Cerebellar nuclear complex (tissue), 1 donor: ENCODE measurements at places on chromosomes 5 and 9.

GRCh38 chr9:136363949-136364748 lies 605 bp upstream of the DNLZ start:
- no peak for DNase-seq

GRCh38 chr5:94807985-94808384 lies 189.5 kb downstream of the SLF1 start:
- peak; percentile 61 for DNase-seq

GRCh38 chr9:73155377-73155776 lies 3.7 kb downstream of the ANXA1 start:
- DNase-seq: no peak

DNA sequence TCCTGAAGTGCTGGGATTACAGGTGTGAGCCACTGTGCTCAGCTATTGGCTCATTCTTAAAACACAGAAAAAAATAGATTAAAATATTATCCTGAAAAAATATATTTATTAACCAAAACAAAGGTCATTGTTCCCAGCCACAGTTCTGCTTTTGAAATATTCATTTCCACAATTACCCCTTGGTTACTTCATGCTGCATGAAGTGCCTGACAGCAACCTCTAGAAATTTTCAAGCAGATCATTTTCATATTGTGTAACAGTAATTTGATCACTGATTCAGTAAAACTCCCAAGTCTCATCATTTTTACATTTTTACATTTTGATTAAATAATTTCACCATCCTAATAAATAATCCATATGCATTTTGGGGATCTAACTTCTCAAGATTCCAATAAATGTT lies 18.8 kb upstream of the GNAQ start:
- no peak for DNase-seq

GRCh38 chr9:14289916-14290315 lies 24.0 kb downstream of the NFIB start:
- no peak for DNase-seq

GRCh38 chr9:132853482-132853881 lies 24.6 kb downstream of the AK8 start:
- DNase-seq: no peak

DNA sequence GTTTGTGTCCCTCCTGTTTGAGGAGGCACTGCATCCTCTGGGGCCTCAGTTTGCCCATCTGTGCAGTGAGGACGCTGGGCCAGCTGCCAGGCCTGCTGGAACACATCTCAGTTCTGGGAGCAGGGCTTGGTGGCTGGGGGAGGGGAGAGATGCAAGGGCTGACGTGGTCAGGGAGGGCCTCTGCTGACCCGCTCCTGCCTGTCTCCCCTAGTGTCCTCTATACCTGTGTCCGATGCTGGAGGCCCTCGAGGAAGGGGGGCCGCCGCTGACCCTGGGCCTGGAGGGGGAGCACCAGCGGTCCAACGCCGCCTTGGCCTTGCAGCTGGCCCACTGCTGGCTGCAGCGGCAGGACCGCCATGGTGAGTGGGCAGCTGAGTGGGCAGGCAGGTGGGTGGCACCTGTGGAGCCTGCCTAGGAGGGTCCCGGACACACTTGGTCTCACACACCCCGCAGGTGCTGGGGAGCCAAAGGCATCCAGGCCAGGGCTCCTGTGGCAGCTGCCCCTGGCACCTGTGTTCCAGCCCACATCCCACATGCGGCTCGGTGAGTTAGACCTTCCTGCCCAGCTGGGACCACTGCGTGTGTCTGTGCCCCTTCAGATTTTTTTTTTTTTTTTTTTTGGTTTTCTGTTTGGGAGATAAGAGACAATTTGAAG lies 5.8 kb downstream of the FPGS start:
- DNase-seq: no peak

GRCh38 chr9:79384501-79384900 lies 187.3 kb upstream of the TLE4 start:
- DNase-seq: no peak

- no peak for DNase-seq
Measured at GRCh38 chr5:122715095-122715494, 59.8 kb upstream of the SNX2 start.

DNA sequence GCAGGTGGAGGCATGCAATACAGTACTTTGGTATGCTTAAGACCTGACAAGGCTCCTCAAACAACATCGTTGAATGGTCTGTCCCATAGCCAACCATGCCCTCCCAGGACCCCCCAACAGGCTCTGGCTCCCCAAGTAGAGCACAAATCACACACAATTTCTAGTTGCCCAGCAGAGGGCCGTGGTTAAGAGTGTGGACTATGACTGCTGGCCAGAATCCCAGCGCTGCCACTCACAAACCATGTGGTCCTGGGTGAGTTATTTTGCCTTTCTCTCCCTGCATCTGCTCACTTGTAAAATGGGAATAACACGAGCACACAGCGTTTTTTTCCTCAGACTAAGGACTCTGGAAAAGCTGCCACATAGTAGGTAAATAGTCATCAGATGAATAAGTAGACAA lies 6.5 kb downstream of the CKMT2 start:
- DNase-seq: no peak

- DNase-seq: no peak
Measured at GRCh38 chr9:12640016-12640587, 53.1 kb upstream of the TYRP1 start.

DNA sequence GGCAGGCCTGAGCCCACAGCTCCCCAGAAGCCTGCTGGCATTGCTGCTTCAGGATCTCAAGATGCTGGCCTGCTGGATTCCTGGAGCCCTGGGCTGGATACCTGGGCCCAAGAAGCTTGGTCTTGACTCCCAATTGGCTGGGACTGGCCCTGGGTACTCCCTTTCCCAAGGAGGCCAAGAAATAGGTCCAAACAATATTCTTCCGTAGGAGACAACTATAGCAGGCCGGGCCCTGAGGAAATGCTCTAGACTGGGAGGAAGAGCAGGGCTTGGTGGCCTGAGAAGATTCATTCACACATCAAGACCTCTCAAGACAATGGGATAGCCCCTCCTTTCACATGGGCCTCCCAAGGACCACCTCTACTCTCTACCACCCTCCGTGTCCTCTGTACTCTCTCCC lies 7.9 kb downstream of the CSF2 start:
- no peak for DNase-seq

DNA sequence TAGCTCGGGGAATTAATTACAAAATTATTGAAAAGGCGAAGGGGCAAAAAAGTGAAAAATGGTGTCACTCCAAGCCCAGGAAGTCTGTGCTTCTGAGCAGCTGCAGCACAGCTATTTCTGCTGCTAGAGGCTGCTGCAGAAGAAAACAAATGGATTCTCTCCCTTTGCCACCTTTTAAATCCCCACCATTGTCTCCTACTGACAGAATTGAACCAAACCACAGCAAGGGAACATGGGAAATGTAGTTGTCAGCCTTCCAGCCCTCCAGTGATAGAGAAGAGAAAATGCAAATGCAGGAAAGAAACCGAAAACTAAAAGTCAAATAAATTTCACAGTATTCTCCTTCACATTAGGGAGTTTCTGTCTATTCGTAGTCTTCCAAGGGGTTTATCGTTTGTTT lies 33.4 kb upstream of the CDC42SE2 start:
- no peak for DNase-seq

GRCh38 chr5:170235876-170236864 lies 3.4 kb downstream of the C5orf58 start:
- DNase-seq: no peak

- DNase-seq: no peak
Measured at GRCh38 chr5:178685386-178686059, 44.9 kb downstream of the ZNF354A start.

GRCh38 chr9:125493881-125494652 lies 212.9 kb downstream of the MAPKAP1 start:
- no peak for DNase-seq

DNA sequence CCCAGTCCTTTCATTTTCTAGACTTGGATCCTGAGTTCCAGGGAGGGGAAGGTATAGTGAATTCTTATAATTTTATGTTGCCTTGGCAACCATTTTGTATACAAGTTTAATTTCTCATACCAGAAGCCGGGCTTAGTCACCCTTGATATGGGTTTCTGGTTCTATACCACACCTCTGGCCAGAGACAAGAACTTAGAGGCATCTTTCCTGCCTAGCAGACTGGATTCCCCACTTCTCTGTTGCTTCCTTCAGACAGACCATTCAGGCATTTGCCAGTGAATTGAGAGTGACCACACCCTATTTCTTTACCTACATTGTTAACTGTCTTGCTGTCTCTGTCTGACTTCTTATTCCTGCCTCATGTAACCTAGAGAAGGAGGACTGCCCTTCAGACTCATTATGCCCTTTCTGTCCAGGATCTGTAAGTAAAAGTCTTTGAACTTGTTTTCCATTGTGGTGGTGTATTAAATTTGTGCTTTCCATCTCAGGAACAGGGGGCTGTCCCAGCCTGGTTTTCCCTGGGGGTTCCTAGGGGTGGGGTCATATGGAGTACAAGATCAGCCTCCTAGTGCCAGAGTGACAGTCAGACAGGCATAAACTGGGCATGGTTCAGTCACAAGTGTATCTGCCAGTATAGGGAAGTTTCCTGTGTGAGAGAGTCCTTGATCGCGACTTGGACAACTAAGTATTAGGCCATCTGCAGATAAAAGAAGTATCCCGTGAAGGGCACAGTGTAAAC lies 27.4 kb downstream of the TNFSF8 start:
- no peak for DNase-seq

DNA sequence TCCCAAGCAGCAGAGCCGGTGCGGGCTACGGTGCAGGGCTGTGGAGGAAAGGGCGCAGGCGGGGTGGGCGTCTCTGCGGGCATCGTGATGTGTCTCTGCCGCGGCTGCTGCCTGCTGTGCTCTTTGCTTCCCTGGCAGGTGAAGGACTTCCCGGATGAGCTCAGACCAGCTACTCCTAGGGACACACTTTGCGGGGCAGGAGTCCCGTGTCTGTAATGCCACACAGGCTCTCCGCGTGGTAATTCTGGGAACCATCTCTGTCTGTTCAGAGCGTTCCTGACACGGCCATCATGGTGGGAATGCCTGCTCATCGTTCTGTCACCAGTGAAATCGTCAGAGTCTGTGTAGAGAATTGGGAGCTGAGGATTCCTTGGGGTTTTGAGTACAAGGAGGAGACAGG lies 235.5 kb downstream of the FANCC start:
- no peak for DNase-seq

DNA sequence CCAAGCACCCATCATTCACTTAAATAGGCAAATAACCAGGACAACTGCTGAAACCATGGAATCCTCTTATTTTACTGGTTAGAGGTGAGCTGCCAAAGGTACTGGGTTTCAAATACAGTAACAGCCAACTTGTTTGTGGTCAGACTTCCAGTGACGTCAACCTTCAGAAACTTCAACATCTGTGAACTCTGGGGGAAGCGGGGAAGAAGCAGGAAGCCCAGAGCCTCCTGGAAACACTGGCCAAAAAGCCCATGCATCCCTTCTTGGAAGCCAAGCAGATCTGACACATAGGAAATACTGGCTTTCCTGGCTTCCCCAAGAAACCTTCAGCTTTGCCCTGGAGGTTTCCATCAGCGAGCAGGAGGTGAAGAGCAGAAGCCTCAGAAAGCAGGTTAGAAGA lies 4.9 kb upstream of the FRRS1L start:
- no peak for DNase-seq

DNA sequence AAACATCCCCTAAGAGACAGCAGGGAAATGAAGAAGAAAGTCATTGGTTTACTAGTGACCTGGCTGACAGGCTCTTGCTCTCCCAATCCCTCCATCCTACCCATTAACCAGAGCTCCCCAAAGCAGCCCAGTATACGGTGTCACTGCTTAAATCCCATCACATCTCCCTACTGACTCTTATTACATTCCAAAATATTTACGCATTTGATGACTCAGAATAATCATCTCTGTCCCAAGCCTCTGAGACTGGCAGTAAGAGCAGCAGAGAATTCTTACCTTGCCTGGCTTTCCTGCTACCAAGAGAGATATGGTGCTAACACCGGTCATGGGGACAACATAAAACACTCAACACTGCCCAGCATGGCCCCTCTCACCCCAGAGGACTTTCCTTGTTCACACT lies 20.2 kb upstream of the WHRN start:
- DNase-seq: no peak

DNA sequence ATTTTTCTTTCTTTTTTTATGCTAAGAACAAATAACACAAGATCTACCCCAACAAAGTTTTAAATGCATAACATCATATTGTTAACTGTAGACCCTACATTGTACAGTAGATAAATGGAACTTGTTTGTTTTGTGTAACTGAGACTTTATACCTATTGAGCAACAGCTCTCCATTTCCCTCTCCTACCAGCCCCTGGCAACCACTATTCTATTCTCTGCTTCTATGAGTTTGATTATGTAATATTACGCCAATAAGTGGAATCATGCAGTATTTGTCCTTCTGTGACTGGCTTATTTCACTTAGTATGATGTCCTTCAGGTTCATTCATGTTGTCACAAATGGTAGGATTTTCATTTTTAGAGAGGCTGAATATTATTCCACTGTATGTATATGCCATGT lies 308.2 kb upstream of the PRR16 start:
- DNase-seq: no peak

DNA sequence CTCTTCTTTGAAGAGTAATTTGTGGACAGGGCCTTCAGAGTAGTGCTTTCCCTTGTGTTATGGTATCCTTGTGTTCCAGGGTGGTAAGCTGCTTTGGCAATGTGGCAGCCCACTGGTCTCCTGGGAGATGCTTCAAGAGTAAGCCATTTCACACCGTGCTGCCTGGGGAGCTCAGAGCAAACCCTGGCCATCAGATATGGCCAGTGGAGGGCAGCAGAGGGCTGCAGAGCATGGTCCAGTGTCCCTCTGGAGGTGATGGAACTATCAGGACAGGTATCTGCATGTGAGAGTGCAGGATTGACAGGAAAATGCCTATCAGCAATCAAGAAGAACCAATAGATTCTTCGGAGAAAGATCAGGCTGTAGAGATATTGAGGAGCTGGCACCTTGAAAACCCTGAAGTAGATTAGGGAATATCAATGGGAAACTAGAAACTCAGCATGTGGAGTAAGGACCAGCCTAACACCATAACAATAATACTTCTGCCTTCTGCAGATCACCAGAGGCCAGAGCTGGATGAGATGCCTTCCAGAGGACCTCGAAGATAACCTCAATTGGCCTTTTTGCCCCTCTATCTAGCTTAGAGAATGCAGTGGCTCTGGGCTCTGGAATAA lies 90.8 kb downstream of the PLPPR1 start:
- DNase-seq: no peak

DNA sequence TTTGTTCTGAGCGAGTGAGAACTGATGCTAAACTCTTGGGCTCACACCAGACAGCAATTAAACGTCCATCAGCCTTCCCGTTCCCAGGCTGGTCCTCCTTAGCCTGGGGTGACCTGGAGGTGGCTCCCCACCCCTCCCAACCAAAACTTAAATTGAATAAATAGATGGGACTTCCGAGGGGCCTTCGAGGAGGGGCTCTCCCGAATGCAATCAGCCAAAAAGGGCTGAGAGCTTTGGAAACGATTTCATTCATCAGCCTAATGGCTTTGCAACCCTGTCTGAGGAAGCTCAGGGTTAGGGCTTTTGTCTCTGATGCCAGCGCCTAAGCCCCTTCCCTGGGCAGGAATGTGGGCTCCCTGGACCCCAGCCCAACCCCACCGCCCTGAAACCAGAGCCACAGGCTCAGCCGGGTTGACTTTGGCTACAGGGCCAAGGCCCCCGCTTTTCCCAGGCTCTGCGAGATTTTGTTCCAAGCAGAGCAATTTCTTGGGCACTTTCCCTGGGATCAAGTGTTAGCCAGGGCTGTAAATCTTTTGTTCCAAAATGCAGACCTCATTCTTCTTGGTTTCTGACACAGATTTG lies 29.2 kb downstream of the LHX3 start:
- no peak for DNase-seq
